ENCODE measurements at places on chromosomes 5 and 9.

DNA sequence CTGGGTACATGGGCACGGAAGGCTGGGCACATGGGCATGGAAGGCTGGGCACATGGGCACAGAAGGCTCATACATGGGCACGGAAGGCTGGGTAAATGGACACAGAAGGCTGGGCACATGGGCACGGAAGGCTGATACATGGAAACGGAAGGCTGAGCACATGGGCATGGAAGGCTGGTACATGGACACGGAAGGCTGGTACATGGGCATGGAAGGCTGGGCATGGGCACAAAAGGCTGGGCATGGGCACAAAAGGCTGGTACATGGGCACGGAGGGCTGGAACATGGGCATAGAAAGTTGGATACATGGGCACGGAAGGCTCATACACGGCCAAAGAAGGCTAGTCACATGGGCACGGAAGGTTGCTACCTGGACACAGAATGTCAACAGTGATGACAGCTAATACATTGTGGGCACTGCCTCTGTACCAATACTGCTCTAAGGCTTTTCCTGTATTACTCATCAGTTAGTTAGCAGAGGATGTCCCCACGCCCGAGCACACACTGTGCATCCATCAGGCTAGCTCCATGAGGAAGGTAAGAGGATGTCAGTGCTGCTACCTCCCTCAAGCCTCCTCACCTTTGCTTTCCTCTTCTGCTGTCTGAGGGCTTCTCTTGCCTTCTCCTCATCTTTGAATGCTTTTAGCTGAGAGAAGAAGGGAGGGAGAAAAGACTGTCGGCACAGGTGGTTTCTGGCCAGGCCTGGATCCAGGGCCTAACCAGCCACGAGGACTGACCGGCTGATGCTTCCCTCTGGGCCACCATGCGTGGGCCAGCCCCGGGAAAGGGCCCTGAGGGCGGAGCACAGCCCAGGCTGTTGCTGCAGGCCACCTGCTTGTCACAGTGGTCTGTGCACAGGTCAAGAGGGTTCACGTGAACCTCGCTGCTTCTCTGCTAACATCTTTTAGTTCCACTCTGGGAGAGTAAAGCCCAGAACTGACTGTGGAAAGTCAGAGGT lies 14.3 kb downstream of the GPX3 start:
- DNase-seq: no peak

- DNase-seq: no peak
These were observed 6.8 kb downstream of the NR2F1 start for GRCh38 chr5:93589829-93590215.

GRCh38 chr9:95634114-95634513 lies 117.3 kb upstream of the PTCH1 start:
- no peak for DNase-seq

- no peak for DNase-seq
These were observed 7.2 kb upstream of the TLR4 start for GRCh38 chr9:117697046-117697445.

DNA sequence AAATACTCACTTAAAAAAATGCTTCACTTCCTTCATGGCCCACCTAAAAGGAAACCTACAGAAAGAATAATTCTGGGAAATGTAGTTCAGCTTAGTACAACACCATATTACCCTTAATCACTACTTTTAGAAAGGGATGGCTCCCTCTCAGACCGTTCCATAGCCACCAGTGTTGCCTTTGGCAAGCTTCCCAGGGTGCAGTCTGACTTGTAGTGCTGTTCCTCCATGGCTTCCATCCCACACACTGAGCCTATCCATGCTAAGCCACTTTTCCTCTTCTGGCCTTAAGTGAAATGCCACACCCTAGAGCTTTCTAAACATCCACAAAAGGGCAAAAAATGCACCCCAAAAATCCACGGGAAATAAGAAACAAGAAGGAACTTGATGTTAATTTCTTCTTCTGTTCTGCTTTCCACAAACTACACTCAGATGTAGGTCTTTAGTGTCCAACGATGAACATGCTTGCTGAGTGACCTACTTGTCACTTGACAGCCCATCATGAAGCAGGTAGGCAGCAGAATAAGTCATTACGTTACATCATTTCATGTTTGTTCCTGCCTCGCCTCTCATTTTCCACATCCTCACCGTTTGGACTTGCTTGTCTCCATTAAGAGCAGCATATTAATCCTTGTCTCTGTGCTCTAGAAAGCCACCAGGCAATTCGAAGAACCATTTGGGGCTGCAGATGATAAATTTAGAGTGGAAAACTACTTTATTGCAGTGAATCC lies 391.1 kb upstream of the GRAMD2B start:
- DNase-seq: no peak

DNA sequence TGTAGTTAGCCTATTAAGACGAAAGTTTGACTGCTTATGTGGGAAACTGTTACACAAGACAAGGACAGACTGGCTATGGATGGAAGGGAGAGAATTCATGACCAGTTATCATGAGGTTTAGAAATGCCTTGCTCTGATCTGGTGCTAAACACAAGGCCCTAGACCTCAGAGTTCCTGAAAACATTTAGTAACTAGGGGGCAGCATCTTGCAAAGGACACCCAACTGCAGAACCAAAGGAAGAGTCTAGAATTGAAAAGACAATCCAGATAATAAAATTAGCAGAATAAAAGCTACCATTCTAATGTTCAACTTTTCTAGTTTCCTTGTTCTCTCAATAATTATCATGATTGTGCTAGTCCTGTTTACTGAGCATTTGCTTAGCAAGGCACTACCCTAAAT lies 130.5 kb upstream of the GPR151 start:
- no peak for DNase-seq

All from BJ (cell line).